ENCODE measurements at places on chromosomes 7 and 10.

GRCh38 chr7:7719236-7719635 is 829 bp upstream of the RPA3 start:
- peaks cover 6% of the 10 kb centered on the region for H3K36me3 ChIP-seq
- H3K4me1 ChIP-seq = no peaks in the 10 kb centered on the region
- no peaks in the 10 kb centered on the region for H3K27me3 ChIP-seq
- no peak overlapping the region for H3K27ac ChIP-seq

DNA sequence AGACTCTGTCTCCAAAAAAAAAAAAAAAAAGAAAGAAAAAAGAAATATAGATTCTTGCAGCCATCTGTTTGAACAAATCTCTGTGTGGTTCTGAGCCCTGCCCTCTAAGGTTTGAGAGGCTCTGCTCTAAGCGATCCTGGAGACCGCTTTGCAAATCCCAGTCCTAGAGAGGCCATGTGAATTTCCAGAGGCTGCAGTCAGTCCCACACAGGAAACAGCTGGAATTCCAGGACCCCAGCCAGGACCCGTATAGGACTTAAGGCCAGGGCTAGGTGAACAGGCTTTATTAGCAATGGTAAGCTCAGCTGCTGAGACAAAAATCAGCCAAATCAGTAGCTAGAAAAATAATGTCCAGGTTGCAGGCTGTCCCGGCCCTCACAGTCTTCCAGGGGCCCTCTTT is 154.8 kb downstream of the RPS24 start:
- H3K27me3 ChIP-seq = no peaks in the 10 kb centered on the region
- H3K4me1 ChIP-seq = no peaks in the 10 kb centered on the region
- H3K27ac ChIP-seq = no peak overlapping the region

DNA sequence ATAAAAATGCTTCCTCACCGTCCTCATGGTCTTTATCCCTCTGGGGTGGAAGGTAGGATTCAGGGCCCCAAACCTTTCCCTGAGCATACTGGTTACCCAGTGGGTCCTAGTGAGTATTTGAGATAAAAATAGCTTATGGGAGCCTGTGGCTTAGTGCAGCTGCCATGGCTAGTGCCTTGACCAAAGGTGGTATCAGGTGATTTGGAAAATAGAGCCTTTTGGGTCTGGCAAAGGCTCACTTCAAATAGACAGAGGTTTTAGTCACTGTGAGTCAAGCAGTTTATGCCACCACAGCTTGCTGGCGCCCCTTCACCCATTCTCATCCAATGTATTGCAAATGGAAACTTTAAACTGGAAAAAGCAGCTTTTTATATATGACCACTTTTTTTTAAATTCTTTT is 30.4 kb downstream of the PLAU start:
- no peak for DNase-seq
- no peak overlapping the region for H3K4me3 ChIP-seq
- no peaks in the 10 kb centered on the region for H3K36me3 ChIP-seq
- peak overlapping the region; percentile 59 for H3K27ac ChIP-seq
- H3K27me3 ChIP-seq = no peaks in the 10 kb centered on the region

GRCh38 chr10:92592761-92593618 is at the start of gene KIF11:
Gene KIF11, plus strand, starts transcription at chr10:92593130. Its CDS starts 246 bp downstream, at chr10:92593376.
- peak within 1 kb of the TSS; percentile 81 for H3K4me3 ChIP-seq
- no peaks in the 10 kb centered on the region for H3K27me3 ChIP-seq
- H3K4me1 ChIP-seq = no peaks in the 10 kb centered on the region
- H3K27ac ChIP-seq = peak within 1 kb of the TSS; percentile 79

DNA sequence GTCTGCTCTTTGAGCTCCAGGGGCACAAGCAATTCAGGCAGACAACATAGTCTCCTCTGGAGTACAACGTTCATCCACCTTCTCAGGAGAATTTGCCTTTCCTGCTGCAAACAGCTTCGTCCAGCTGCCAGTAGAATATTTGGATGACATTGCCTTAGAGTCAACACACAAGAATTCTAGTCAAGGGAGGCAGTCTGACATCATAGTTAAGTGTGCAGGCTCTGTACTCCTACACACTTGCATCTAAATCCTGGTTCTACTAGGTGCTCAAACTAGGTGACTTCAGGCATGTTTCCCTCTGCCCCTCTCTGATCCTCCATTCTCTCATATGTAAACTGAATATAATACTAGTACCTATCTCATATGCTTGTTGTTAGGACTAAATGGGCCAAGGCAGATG is 314.8 kb downstream of the HPSE2 start:
- no peak overlapping the region for H3K27ac ChIP-seq
